Omental fat pad (tissue), 4 donors: ENCODE measurements at places on chromosomes 13 and 19. TPM values are rescaled to one million over a fixed set of nuclear protein-coding genes. Genes with fewer than 3 reads are reported as not detected.

DNA sequence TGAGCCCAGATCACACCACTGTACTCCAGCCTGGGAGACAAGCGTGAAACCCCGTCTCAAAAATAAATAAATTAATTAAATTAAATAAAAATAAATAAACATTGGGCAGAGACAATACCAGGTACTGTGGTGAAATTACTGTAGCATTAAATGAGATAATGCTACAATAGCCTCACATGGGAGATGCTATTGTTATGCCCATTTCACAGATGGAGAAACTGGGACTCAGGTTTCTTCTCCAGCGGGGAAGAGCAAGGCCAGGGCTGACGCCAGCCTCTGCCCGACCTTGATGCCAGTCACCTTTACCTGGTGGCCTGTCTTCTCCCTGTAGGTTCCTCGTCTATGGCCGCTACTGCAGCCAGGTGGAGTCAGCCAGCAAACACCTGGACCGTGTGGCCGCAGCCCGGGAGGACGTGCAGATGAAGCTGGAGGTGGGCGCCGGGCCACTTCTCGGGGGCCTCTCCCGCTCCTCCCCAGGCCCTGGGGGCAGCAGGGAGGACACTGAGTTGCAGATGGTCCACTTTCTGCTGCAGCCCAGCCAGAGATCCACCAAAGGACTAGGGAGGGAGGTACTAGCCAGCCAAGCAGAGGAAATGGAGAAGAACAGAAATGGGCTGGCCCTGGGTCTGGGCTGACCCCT, 53.9 kb downstream of the VAV1 start:
- no peak for DNase-seq

GRCh38 chr19:1357531-1358109, 26.1 kb upstream of the NDUFS7 start:
- no peak for DNase-seq

Gene ATP4A
- total RNA-seq = not detected

GRCh38 chr13:75963302-75963701, 327.2 kb downstream of the LMO7 start:
- DNase-seq = no peak

DNA sequence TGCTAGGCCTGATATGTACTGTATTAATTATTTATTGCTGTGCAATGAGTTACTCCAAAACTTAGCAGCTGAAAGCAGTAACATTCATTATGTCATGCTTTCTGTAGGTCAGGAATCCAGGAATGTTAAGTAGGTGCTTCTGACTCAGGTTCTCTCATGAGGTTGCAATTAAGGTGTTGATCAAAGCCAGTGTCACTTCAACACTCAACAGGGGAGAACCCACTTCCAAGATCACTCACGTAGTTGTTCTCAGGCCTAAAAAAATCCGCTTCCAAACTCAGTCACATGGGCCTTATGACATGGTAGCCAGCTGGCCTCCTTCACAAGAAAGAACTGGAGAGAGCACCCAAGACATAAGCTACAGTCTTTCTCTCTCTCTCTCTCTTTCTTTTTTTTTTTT, 211.1 kb upstream of the NBEA start:
- no peak for DNase-seq

GRCh38 chr19:57088133-57088532, 31.7 kb upstream of the USP29 start:
- no peak for DNase-seq

- DNase-seq = no peak
Measured at GRCh38 chr19:15323496-15324235, 8.7 kb downstream of the BRD4 start.

DNA sequence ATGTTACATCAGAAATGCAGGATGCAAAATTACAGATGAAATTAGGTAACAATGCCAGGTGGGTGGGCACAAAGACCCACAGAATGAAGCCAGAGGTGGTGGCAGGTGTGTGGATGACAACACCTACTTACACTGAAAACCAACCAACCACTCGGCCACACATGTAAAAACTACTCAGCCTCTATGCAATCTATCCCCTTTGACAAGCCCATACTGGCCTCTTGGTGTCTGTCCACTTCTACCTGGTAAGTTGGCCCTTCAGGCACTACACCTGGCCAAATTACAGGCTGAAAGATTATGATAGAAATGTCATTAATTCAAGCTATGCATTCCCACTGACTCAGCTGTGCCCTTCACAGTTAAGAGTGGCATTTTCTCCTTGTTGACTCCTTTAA, 50.0 kb downstream of the BRD4 start:
- no peak for DNase-seq

Gene STARD13
- 35.2 TPM for total RNA-seq

Gene MISP
- total RNA-seq = not detected

Gene NXNL1
- total RNA-seq = not detected
